ENCODE measurements at places on chromosomes 7 and 10.

DNA sequence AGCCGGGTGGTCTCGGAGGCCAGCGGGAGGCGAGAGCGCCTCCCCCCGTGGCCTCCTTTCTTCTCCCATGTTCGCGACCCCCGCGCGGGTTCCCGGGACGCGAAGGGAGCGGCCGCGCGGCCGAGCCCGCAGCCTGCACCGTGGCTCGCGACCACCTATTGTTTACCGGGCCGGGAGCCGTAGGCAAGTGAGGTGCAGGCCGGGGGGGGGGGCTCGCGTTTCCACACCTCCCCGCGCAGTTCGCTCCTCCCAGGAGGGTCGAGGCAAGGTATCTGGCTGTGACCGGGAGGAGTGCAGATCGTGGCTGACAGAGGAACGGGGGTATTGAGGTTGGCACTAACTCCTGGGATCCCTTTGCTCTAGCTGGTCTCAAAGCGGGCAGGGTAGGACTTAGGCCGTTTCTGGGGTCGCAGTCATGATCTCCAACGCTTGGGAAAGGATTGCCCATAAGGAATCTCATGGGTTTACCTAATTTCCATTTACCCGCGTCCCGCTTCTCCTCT is 734 bp downstream of the PTPN12 start:
- no peak for DNase-seq

DNA sequence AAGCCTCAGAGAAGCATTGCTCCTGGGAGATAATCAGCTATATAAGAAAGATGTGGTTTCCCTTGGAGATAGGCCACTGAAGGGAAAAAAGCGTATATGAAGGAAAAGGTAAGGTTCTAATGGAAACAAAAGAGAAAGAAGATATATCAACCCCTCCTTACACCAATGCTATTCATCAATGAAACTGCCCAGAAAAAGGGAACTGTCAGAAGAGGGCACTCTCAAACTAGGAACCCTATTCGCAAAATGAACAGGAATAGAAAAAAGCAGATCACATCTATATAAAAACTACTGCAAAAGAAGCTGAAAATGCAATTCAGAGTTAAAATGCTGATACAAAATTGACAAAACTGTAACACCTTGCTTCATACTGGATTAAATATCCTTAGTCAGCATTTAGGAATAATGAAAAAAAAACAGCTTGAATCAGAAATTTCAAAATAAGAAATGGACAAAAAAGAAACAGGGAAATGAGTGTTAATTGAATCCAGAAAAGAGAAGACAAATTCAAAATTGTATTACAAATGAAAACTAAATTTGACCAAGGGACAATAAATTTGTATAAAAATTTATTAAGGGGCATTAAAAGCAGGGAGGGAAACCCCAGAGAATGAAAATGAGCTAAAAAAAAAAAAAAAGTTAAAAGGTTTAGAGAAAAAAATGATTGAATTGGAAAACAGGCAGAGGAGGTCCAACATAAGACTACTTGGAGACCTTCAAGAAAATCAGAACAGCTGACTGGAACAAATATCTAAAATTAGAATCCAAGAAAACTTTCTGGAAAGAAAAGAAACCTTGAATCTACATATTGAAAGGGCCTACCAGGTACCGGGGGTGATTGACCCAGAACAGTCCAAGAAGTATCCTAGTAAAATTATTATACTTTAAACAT is 17.9 kb downstream of the NHLRC2 start:
- DNase-seq: no peak

GRCh38 chr7:55502124-55502857 is 70.0 kb downstream of the VOPP1 start:
- no peak for DNase-seq

GRCh38 chr10:132766291-132766690 is 19.7 kb downstream of the NKX6-2 start:
- no peak for DNase-seq

DNA sequence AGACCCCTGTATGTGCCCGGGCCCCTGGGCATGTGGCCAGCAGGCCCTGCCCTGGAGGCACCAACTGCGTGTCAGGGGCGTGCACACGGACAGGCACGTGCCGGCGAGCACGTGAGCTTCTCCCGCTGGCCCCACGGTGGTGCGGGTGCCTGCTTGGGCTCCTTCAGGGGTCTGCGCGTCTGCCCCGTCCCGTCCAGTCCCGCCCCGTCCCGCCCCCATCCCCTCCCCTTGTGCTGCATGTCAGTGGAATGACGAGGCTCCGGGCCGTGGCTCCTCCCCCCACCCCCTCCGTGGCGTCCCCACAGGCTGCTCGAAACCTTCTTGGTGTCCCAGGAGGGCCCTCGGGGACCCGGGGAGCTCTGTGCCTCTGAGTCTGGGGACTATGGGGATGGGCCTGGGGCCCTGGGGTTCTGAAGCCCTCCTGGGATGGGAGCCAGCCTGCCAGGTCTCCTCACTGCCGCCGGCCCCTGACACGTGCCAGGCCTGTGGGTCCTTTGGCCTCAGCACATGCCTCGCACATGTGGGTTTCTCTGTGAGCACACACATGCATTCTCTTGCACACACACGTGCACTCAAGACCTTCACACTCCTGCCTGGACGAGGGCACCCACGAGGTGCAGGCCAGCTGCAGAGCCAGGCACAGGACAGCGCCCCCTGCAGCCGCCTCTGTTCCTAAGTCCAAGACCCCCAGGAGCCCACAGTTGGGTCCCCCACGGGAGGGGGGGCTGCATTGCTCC is 27.5 kb upstream of the AMZ1 start:
- no peak for DNase-seq

- DNase-seq: no peak
Measured at GRCh38 chr7:91270372-91270771, 6.1 kb downstream of the FZD1 start.
